Stimulated activated CD4-positive, alpha-beta T cell treated with anti-CD3 and anti-CD28 coated beads, TNF-alpha, amount 100 ng/mL, for 24 hours (primary cell): ENCODE measurements at places on chromosomes 13 and 19.

DNA sequence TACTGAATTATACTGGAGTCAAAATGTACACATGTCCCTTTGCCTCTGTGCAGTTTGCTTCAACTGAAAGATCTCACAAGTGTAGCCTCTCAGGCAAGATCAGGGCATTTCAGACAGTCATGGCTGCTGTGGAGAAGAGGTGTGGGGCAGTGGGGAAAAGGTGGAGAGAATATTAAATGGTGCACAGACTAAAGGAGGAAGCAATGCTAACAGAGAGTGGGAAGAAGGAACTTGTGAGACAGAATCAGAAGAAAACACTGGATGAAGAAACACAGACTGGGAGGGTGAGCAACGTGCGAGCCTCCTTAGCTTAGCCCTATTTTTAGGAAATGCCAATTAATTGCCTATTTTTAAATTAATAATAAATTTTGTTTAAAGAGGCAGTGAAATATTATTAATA, 49.6 kb upstream of the RAP2A start:
- DNase-seq: no peak

DNA sequence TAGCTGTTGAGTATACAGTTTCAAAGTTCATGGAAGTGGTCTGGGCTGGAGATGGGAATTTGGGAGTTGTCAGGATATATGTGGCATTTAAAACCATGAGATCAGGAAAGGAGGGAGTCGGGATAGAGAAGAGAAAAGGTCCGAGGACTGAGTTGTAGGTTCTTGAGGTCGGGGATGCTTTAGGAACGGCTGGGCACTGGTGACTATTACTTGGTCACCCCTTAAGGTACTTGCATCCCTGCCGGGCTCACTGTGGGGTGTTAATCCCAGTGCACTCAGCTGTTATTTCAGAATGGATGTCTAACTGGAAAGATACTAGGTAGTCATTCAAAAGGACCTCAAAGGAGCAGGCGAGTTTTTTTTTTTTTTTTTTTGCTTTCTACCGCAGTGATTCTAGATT, 34.2 kb downstream of the WASF3 start:
- no peak for DNase-seq

GRCh38 chr13:112867301-112867711, 101.7 kb upstream of the MCF2L start:
- DNase-seq: no peak

GRCh38 chr13:41668130-41668757, 210.9 kb downstream of the RGCC start:
- DNase-seq: no peak

DNA sequence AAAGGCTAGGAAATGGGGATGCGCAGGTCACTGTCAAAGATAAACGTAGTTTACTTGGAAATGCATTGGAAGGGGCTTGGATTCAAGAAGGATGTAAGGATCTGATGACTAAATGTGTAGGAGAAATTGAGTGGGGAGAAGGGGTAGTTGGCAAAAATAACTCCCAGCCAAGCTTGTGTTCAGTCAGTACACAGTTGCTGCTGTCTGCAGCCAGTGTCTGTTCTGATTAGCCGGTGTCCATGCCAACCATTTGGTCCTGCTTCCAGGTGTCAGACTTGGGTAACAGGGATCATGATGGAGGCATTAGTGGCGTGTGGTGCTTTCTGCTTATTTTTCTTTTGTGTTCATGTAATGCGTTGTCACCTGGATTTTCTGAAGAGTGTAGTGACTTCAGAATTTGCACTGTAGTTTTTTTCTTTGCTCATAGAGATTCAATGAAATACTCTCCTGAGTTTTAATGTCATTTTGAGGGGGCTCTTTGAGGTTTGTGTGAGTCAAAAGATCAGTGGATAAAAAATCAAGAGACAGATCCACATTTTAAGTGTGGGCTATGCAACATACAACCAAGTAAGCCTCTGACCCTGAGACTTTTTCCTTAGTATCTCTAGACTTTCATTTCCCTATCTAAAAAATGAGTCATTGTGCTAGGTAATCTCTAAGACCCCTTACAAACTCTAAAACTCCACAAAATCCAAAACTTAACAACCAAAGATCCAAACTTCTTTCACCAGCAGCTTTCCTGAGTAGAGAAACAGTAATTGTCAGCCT, 103.9 kb downstream of the WDFY2 start:
- DNase-seq: no peak

DNA sequence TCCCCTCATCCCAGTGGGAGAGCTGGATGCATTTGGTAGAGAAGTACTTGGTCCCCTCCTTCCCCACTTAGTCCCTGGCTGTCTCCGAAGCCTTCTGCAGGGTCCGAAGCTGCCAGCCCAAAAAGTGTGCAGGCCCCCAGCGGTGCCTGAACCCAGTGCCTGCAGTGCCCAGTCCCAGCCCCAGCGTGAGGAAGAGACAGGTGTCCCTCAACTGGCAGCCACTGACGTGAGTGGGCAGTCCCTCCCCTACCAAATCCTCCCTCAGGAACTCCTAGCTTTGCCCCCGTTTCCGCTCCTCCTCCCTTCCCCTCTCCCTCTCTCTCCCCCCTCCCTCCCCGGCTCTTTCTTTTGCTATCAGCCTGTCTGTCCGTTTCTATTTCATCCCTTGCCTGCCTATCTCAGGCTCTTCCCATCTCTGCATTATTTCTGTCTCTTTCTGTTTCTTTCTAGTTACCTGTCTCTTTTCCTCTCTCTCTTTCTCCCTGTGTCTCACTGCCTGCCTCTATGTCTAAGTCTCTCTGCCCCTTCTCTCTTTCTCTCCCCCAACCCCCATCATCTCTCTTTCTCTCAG, 1.8 kb upstream of the LTBP4 start:
- DNase-seq: no peak

GRCh38 chr13:21020176-21020575, 41.2 kb downstream of the LATS2 start:
- no peak for DNase-seq

DNA sequence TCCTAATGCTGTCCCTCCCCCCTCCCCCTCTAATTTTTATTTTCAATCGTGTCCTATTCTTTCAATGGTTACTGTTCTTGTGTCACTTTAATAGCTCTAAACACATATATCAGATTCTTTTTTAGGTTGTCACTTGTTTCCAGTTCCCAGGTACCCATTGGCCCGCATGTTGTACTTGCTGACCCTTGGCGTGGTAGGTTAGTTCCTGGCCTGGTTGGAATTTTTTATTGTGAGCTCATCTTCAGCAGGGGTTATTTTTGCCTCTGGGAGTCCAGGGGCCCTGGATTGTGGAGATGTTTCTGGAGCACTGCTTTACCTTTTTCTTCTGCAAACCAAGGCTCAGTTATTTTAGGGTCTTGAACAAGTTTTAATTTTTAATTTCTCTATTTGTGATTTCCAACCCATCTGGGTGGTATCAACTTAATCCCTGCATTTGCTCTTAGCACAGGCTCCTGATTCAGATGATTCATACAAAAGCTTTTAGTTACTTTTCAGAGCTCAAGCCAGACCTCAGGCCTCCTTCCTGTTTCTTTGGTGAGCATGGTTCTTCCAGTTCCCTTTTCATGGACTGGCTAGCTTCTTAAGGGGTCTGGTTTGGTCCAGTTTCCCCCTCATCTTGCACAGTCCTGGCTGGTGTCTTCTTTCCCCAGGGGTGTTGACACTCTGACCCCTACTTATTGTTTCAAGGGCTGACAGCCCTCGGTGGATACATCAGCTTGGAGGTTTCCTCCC, 220.5 kb downstream of the TM9SF2 start:
- DNase-seq: no peak

DNA sequence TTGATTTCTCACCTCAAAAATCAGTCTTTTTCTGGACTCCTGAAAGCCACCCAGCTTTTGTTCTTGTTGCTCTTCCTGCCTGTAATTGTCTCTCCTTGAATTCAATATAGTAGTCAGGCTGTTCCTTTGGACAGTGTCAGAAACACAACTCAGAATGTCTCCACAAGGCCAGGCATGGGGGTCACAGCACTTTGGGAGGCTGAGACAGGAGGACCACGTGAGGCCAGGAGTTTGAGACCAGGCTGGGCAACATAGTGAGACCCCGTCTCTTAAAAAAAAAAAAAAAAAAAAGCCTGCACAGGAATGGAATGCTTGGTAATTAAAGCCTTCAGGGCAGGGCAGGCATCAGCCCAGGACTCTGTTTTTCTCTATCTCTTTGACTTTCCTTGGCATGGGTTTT, 8.9 kb upstream of the BAX start:
- no peak for DNase-seq

DNA sequence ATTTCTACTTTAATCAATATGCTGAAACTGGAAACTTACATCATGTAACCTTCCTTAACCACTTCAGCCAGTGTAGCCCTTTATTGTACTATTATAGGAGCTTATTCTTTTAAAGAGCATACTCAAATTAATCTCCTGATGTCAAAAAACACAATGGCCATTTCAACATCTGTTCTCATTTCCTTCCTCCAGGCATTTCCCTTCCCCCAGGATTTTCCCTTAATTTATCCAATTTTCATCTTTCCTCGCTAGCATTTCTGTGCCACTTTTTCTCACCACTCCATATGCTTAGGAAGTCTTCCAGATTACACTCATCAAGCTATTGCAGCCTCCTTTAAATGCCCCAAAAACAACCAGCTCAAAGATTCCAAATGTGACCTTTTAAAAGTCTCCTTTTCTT, 265.0 kb downstream of the PCDH9 start:
- no peak for DNase-seq

GRCh38 chr19:12792051-12792852, 966 bp downstream of the JUNB start:
- no peak for DNase-seq

DNA sequence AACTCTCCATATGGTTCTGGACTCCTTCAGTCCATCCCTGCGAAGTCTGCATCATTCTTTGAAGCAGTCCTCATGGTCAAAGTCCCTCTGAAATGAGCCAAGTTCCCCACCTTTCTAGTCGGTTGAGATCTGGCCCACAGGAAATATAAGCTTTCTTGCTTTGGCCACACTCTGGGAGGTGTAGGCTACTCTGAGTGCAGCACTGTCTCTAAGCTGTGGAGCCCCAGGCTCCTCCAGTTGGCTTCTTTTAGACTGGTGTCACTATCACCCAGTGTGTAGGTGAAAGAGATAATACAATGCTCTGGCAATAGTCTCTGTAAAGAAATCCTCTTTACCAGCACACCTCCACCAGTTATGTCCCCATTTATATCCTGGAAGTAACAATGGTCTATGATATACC, 486.5 kb upstream of the KLF12 start:
- DNase-seq: no peak

DNA sequence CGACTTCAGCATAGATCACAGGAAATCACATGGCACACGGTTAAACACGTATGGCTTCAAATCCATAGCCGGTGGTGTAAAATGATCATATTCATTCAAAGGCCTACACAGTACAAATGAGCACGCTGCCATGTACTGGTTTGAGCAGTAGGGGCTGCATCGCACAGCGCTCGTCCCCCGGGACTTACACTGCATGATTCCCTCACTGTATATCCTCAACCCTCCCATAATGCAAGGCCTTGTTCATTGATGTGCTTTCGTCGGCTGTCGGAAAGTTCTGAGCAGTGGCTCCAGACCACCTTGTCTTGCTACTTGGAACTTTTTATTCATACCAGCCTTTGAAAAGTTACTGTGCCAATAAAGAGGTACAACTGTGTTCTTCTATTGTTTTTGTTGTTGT, 578.2 kb downstream of the MYO16 start:
- no peak for DNase-seq

- DNase-seq: no peak
These were observed 8.0 kb downstream of the LILRB4 start for GRCh38 chr19:54670576-54671357.

DNA sequence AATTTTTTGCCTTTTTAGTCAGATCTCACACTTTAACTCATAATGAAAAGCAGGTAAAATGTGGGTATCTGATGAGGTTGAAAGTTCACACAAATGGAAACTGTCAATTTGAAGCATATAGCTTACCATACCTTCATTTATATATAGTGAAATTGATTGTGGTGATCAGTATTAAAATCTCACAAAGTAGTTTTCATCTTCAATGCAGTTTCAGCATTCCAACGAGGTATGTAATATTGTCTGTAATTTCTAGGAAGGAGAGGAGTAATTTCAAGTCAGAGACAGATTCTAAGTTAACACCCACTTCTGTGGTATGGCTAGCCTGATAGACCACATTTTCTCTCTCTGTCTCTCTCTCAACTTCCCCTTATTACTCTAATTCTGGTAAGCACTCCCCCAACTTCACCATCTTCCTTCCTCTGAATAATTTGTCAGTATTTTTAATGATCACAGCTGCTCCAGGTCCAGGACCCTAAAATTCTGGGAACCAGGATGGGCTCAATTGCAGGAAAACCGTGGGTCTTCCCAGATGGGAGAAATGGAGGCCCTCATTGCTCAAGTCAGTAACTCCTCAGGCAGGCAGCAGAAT, 455.7 kb downstream of the FGF9 start:
- DNase-seq: no peak

GRCh38 chr19:9295411-9295849, 14.2 kb downstream of the ZNF699 start:
- DNase-seq: no peak

- no peak for DNase-seq
These were observed 8.2 kb downstream of the RASGRP4 start for GRCh38 chr19:38417544-38418506.

GRCh38 chr19:13195678-13196077, 45.5 kb downstream of the IER2 start:
- no peak for DNase-seq

DNA sequence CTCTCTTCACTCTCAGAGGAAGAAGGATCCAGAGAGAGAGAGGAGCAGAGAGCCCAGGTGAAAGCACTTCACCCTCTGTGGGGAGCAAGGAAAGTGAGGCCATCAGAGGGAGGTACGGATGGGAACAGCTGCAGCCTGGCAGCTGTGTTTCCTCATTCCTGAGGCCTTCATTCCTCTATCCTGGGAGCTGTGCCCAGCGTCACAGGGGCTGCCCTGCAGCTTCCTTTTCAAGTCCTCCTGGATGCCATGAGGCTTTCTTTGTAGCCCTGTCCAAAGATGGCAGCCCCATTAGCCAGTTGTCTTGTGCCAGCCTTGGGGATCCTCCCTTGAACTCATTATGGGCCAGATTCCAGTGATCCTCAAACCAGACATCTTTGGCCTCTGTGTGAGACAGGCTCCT, 76.8 kb upstream of the PCDH8 start:
- no peak for DNase-seq

- no peak for DNase-seq
These were observed 905.0 kb downstream of the GPC5 start for GRCh38 chr13:92303428-92303827.

GRCh38 chr13:74111399-74111798, 22.8 kb downstream of the KLF12 start:
- DNase-seq: no peak

GRCh38 chr19:397941-398706, 10.8 kb downstream of the C2CD4C start:
- DNase-seq: no peak

- DNase-seq: no peak
These were observed 25.8 kb upstream of the MEDAG start for GRCh38 chr13:30880151-30880855.
